T47D (cell line): ENCODE measurements at places on chromosomes 16 and 17.

GRCh38 chr16:56233795-56234566, 42.7 kb downstream of the GNAO1 start:
- no peak for DNase-seq

GRCh38 chr17:12592941-12593340, 72.7 kb upstream of the MYOCD start:
- no peak for DNase-seq

- no peak for DNase-seq
Observed at GRCh38 chr16:49441366-49441780, 67.8 kb downstream of the C16orf78 start.

DNA sequence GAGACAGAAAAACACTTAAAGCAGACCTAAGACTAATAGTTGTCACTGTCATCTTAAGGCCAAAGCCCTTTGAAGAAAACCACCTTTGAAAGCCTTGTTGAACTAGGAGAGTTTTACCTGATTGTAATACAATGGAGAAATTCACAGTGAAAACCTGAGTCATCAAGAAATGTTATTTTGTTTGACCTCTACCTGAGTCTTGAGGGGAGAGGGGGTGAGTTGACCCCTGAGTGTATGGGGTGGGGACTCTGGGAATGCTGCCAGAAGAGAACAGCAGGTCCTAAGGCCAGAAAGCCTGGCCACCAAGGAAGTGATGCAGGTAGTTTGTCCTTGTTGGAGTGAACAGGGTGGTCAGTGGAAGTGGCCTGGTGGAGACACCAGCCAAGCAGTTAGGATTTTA, 204.3 kb downstream of the SPECC1 start:
- DNase-seq, result no peak

GRCh38 chr17:17186051-17186450, 20.1 kb downstream of the PLD6 start:
- peak; percentile 9 for DNase-seq

- no peak for DNase-seq
Observed at GRCh38 chr17:29909236-29910003, 20.6 kb downstream of the SSH2 start.

DNA sequence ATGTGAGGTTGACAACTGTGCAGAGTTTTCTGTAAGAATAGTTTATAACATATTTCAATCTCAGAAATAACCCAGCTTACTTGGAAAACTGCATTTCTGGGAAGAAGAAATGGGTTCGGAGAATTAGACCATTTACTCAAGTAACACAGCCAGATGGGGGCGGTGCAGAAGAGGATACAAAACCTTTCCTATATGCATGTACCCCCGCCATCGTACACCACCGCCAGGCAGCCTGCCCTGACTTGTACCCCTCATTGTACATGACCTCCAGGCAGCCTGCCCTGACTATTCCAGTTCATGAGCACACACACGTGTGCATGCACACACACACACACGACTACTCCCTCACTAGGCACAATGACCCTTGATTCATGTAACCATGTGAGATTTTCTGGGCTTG, 154.0 kb downstream of the C16orf78 start:
- no peak for DNase-seq

DNA sequence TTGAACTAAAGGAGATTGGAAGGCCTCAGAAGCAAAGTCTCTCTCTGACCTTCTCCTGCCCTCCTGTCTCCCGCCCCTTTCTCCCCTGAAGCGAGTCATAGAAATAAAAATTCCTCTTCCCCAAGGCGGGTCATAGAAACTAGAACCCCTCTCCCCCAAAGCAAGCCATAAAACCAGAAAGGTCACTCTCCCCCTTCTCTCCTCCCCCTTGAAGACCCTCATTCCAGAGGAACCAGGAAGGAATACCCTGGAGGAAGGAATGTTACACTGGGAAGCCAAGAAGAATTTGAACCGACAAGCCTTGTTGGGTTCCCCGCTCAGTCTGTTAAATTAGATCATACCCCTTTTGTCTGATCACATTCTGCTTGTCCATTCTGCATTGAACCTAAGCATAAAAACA, 2.7 kb upstream of the GJC1 start:
- DNase-seq, result no peak

- DNase-seq, result no peak
Observed at GRCh38 chr16:56057151-56057550, 134.1 kb upstream of the GNAO1 start.

GRCh38 chr16:77514500-77515220, 79.8 kb upstream of the ADAMTS18 start:
- DNase-seq, result no peak

- peak; percentile 49 for DNase-seq
Observed at GRCh38 chr17:42422412-42422957, 571 bp downstream of the CAVIN1 start.

DNA sequence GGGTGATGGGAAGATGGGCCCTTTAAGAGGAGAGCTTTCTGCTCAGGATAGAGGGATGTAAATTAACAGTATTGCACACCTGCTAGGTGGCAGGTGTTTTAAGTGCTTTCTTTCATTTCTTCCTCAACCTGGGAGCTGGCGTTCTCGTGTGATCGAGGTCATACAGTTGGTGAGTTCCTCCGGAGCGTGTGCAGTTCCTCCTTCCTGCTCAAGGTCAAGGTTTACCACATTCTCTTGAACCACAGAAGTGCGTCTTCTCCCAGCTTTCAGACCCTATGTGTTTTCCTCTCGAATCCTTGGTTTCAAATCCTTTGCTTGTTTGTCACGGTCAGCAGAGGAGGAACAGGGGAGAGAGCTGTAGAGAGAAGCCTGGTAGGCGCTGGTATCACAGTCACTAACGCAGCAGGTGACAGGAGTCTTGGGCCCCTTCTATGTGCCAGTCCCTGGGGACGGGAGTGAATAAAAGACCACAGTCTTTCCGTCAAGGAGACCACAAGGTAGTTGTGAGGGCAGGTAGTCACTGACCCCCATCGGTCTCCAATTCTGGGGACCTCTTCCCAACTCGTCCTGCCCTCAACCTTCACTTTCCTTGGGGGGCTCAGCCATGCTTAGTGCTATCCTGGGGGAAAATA, 791 bp downstream of the DNAI2 start:
- DNase-seq, result no peak

GRCh38 chr16:48999508-48999907, 282.1 kb downstream of the CBLN1 start:
- no peak for DNase-seq

GRCh38 chr17:80585890-80586845, 41.5 kb downstream of the RPTOR start:
- DNase-seq, result no peak

- DNase-seq, result no peak
Observed at GRCh38 chr16:79776243-79776847, 175.8 kb upstream of the MAF start.

GRCh38 chr17:41223821-41224220, 2.6 kb upstream of the KRTAP9-2 start:
- DNase-seq, result no peak

DNA sequence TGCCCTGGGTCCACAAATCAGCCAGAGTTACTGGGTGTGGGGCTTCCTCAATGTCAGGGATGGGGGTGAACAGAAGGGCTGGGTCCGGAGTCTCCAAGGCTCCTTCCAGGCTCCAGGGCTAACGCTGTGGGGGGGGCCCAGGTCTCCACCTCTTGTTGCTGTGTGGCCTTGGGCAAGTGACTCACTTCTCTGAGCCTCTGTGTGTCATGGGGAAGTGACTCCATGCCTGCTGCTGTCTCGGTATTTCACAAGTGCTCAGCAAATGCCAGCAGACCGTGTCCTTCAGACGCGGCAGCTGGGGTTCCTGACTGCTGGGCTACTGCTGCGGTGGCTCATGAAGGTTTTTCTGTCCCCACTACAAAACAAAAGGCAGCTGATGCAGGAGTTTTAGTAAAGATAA, 26.6 kb downstream of the JPH3 start:
- DNase-seq, result no peak

DNA sequence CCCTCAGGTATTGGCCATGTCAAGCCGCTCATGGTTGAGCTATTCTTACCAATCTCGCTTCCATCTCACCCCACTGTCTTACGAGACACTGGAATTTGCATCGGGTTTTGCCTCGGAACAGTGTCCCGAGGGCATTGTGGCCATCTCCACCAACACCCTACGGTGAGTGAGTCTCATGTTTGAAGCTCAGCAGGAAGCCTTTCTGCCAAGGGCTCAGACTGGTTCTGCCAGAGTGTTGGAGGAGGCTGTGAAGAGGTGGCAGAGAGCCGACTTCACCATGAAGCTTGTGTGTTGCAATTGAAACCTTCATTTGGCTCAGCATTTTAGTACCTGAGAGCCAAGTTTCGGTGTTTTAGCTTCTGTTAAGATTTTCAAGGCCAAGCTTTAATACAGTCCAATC, 38.0 kb downstream of the SF3B3 start:
- DNase-seq, result peak; percentile 91
